A172 (cell line): ENCODE measurements at places on chromosomes 3 and 15.
A peak's percentile ranks its signal among the peaks of the same experiment; 100 is the strongest.

DNA sequence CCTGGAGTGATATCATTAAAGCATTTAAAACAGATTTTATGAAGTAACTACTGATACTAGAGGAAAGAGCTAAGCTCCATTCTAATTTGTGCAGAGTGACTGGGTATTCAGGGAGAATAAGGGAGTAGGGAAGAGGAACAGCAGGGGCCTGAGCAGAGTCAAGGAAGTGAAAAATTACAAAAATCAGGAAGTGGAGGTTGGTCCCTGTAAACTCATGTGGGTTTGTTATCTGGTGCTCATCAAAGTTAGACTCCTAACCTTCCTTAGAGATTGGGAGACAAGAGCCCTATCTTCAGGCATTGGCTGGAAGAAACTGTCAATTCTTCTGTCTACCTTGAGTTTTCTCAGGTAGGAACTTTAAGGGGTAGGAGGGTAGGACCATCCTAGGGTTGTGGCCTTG is 82.5 kb downstream of the NEK11 start:
- DNase-seq, result peak; percentile 14

DNA sequence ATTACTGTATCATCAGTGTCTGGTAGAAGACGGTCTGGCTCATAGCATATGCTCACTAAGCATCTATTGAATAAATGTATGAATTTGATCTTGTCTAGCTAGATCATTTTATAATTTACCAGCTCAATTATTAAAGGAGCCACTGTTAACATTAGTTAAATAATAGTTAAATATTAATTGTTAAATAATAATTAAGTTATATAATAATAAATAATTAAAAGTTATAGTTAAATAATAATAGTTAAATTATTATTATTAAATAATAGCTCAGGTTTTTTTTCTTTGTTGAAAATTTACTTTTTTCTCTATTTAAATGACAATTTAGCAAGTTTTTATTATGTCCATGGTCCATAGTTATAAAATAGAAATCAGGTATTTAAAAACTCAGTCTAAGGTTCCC is 274.4 kb downstream of the OXSM start:
- DNase-seq, result no peak

GRCh38 chr15:75727031-75727531 is 14.4 kb upstream of the CSPG4 start:
- DNase-seq, result no peak

GRCh38 chr3:169091196-169091823 is 572.2 kb downstream of the MECOM start:
- DNase-seq, result peak; percentile 27

DNA sequence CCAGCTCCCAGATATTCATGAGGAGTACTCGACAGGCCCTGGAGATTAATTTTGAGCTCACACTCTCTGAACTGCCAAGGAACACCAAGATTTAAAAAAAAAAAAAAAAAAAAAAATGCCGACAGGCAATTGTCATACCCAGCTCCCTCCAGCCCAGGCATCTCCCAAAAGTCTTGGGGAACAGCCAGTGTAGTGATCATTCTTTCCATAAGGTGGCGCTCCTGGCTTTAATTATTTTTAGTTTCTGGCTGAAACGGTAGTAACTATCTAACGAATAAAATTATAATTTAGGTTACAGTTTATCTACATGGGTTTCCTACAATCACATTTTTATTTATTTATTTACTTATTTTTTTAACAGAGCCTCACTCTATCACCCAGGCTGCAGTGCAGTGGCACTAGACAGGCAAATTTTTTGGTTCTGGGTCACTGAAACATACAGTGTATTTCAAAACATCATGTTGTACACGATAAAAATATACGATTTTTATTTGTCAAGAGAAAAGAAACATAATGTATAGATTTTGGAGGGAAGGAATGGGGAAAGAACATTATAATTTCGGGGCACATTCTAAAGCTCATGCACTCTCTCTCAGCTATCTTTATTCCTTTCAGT is 157.3 kb downstream of the ADAMTS9 start:
- DNase-seq, result peak; percentile 57

GRCh38 chr3:113668015-113668414 is 28.4 kb downstream of the USF3 start:
- no peak for DNase-seq

GRCh38 chr15:57503051-57503702 is 88.5 kb upstream of the MYZAP start:
- DNase-seq, result no peak

- no peak for DNase-seq
Observed at GRCh38 chr3:40201770-40202169, 107.7 kb upstream of the EIF1B start.

DNA sequence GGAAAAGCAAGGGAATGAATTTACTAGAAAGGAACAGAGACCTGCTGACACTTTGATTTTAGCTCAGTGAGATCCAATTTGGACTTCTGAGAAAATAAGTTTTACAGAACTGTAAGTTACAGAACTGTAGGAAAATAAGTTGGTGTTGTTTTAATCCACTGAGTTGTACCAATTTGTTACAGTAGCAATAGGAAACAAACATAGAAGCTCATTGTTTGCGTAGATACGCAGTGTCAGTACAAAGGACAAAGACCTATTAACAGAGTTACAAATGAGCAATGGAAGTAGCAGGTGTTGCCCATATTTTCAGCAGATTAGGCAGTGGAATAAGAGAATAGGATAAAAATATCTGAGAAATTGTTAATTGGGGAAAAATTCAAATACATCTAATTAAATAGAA is 385.8 kb upstream of the CNTN6 start:
- DNase-seq, result no peak

- peak; percentile 23 for DNase-seq
Observed at GRCh38 chr3:129310111-129311011, 31.7 kb downstream of the HMCES start.

DNA sequence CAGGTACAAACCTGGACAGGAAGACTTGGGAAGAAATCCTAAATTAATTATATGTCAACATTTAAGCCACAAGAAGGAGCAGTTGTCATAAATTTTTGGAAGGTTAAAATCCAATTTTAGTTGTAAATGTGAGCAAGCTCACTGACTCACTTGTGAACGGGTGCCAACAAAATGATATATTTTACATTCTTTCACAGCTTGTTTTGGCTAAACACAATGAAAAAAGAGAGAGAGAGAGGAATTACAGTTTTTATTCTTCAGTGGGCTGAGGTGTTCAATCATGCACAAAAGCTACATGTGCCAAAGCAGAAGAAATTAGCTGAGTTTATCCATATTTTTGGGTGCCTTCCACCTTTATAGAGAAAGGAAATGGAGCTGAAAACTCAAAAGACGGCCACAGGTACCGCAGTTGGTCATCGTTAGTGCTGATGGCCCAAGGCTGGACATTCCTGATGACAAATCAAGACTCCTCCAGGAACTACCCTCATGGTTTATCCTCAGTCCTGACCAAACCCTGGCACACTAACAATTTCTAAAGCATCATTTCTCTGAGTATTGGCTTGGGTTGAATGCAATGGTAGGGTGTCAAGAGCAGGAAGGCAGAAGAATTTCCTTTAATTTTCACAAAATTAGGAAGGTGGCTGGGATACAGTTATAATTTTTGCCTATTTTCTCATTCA is 37.6 kb upstream of the WNT5A start:
- peak; percentile 82 for DNase-seq

- no peak for DNase-seq
Observed at GRCh38 chr3:29092348-29092747, 188.5 kb upstream of the RBMS3 start.

GRCh38 chr3:123279121-123279520 is 77.4 kb downstream of the SEC22A start:
- no peak for DNase-seq

- DNase-seq, result no peak
Observed at GRCh38 chr15:73212424-73212823, 156.3 kb downstream of the HCN4 start.

DNA sequence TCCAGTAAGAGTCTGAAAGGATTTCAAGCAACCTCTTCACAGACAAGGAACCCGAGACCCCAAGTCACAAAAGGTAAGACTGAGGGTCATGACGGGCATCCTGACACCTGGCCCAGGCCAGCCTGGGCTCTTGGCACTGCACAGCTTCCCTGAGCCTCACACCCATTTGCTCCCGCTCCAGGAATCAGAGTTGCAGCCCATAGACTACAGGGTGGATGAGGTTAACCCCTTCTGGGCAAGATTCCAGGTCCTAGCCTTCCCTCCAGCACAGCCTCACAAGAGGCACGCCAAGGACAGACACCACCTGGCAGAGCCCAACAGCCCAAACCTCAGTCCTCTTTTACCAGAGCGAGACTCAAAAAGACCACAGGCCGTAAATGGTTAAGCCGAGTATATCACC is 36.2 kb downstream of the RBPMS2 start:
- no peak for DNase-seq

- DNase-seq, result no peak
Observed at GRCh38 chr15:99279290-99279689, 28.0 kb downstream of the LRRC28 start.

- DNase-seq, result no peak
Observed at GRCh38 chr3:65875393-65876027, 163.2 kb downstream of the MAGI1 start.

- no peak for DNase-seq
Observed at GRCh38 chr15:71089801-71090200, 25.5 kb upstream of the THSD4 start.

- DNase-seq, result peak; percentile 70
Observed at GRCh38 chr3:14203521-14204079, 25.0 kb downstream of the LSM3 start.

GRCh38 chr3:129184396-129184657 is 631 bp upstream of the CNBP start:
- DNase-seq, result peak; percentile 47

GRCh38 chr15:74201710-74202420 is 722 bp downstream of the STRA6 start:
- DNase-seq, result no peak

GRCh38 chr15:26631894-26632293 is 141.0 kb downstream of the GABRB3 start:
- no peak for DNase-seq

GRCh38 chr3:169869484-169870220 is at the start of gene LRRC31:
Gene LRRC31, minus strand, starts transcription at chr3:169869935. Its CDS starts 128 bp downstream, at chr3:169869807.
- no peak for DNase-seq

DNA sequence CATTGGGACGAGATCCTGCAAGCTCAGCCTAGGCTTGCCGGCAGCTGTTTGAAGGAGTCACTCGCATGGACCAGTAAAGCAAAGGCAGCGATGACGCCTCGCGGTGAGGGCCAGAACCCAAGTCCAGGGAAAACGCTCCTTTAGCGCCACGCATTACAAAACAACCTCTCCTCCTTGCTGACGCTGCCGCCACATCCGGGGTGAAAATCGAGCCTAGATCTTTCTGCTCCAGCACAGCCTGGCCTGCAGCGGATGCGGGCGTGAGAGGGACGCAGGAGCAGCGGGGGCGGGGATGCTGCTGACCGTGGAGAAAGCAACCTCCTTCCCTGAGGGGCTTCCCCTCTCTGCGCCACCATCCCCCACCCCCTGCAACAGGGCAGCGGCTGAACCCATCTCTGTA is 46.7 kb downstream of the CASR start:
- no peak for DNase-seq

DNA sequence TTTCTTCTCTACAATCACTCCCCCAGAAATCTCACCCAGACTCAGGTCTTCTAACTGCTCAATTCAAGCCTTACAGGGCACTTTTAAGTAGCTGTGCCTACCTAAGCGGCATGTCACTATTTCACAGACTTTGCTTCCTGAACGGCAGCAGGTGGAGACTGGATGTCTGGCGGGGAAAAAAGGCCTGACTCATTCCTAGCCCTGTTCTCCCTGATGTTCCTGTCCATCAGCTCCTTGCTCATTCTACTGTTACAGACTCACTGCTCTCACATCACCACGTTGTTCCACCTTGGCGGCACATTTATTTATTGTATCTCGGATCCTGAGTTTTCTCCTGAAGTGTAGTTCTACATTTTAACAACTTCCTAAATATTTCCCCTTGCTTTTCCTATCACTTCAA is 52.6 kb upstream of the ATP11B start:
- peak; percentile 57 for DNase-seq

DNA sequence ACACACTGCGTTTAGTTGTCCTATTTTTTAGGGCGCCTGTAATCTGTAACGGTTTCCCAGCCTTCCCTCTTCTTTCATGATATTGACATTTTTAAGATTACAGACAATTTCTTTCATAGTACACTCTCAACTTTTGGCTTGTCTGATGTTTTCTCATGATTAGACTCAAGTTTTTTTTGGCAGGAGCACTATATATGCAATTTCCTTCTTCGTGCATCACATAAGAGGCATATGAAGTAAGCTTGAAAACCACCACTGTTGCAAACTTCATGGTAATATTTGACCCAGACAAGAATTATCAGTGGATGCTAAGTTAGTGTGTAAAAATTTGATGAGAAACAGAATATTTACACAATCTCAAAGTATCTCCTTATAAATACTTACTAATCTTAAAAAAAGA is 119.2 kb upstream of the CMC1 start:
- no peak for DNase-seq

DNA sequence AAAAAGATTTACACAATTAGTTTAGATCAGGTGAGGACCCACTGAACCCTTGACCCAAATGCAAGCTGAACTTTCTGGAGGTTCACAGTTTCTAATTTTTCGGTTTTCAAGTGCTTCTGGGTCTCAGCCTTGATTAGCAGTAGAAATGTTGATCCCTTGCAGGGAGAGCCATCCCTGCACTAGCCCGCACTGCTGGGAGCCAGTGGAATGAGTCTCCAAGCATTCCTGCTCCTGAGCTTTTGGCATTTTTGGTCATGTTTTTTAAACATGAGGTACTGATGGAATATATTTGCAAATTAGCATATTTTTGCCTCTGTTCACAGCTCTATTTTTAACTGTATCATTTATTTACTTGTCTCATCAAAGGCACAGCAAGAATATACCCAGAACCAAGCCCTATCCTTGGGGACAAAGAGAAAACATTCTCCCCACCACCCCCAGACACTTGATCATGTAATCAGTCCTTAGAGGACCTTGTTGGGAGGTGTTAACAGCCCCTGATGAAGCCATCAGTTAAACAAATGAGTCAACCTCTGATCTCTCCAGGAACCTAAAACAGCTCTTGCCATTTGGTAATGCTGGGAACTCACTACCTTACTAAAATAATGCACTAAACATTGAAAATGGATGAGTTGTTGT is 119.0 kb upstream of the CTDSPL start:
- no peak for DNase-seq

GRCh38 chr3:12097971-12098370 is 60.7 kb downstream of the TIMP4 start:
- DNase-seq, result no peak
